COR-L47 (cell line): ENCODE measurements at places on chromosomes 3 and 15.
A peak's percentile ranks its signal among the peaks of the same experiment; 100 is the strongest.

GRCh38 chr15:79163395-79163794, 72.8 kb upstream of the RASGRF1 start:
- no peak for DNase-seq

DNA sequence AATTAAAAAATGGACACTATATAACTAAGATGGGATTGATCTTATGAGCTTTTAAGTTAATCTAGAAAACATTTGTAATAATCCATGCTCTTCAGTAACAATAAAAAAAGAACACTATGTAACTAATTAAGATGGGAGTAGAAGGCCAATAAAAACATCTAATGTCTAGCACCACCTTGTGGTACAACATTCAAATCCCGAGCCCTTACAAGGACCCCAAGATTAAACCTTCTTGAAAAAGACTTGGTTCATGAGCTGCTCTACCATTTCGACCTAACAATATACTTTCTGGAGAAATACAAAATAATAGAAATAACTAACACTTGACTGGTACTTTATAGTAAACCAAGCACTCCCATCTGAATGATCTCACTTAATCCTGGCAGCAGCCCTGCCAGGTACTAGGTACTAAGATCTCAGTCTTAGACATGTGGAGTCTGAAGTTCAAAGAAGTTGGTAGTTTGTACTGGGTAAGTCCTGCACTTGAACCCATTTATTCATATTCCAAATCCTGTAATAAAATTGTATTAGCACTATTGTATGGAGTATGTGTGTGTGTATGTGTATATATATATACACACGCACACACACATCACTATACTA, 21.8 kb downstream of the METTL6 start:
- DNase-seq = no peak

- no peak for DNase-seq
These were observed 135.2 kb downstream of the MECOM start for GRCh38 chr3:169528289-169528688.

DNA sequence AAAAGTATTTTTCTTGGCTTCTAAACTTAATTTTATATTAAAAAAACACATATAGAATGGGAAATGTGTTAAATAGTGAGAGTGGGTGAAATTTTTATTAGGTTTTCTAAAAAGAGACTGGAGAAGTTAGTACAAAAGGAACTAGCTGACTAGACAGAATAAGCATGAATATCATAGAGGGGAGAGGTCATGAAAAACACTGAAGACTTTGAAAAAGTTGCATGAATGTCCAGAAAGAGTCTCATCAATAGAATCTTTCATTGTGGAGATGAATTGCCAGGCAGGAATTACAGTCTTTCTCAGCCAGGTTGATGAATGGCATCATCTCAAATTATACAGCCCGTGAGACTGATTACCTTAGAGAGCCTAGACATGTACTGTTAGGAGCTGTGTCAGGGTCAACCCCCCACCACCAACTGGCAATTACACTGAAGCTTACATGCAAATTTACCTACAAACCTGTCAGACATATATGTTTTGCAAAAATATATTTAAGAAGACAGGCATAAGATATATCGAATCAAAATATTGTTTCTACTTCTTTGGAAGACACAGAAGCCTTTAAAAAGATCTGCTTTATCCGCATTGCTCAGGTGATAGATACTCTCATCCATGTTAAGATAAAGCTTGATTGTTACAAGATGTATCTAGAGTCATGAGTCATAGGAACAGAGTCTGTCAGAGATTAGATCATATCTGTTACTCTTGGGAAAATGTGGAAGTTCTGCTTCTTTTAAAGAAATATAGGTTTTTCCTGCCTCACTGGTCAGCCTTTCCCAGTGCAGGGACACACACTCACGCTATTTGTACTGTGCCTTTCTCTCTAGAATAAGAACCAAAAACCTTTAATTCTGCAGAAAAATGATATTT, 34.8 kb upstream of the PFN2 start:
- DNase-seq = no peak

- no peak for DNase-seq
These were observed 40.3 kb upstream of the ZNF385D start for GRCh38 chr3:21791356-21791755.

GRCh38 chr3:177338697-177339219, 141.5 kb upstream of the TBL1XR1 start:
- no peak for DNase-seq

DNA sequence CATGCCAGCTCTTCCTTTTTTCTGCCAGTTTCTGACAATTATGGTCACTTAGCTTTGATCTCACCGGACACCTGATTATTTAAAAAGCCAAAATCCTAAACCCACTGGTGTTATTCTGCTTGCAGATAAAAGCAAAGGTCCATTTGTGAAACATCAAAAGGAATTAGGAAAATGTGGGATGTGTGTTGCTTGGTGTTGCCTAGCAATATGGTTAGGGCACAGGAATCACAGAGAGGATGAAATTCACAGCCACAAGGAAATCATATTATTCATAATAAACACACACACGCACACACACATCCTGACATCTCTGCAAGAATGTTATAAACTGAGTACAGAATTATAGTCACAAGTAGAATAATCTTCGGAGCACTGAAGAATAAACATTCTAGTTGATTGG, 89.3 kb upstream of the BHLHE40 start:
- DNase-seq = no peak

DNA sequence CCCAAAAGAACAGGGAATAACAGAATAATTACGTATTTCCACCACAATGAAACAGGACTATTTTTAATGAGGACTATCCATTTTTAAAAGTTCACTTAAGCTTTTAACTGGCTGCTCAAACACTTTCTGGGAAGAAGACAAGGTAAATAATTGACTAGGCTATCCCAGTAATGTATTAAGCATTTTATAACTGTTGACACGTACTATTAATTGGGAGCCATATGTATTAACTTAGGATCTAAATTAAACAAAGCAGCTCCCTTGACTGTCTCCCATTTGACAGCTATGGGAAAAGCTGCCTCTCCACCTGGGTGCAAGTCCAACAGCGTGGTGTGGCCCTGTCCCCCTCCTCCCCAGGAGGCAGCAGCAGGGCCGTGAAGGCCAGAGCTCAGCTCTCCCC, 36.1 kb downstream of the MYO5C start:
- DNase-seq = no peak

DNA sequence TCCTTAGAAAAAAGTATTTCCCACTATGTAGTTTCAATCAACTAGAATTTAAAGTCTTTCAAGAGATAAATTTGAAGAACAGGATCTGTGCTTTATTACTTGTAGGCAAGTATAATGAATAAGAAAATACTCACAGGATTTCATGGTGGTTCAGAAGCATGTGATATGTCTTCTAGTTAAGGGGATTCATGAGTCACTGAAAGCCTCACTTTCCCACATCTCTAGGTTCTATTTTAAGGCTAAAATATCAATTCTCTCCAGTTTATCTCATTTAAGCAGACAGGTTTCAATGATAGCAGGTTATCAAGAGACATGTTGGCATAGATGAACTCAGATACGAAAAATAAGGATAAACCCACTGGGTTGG, 437.8 kb upstream of the BCHE start:
- DNase-seq = no peak

DNA sequence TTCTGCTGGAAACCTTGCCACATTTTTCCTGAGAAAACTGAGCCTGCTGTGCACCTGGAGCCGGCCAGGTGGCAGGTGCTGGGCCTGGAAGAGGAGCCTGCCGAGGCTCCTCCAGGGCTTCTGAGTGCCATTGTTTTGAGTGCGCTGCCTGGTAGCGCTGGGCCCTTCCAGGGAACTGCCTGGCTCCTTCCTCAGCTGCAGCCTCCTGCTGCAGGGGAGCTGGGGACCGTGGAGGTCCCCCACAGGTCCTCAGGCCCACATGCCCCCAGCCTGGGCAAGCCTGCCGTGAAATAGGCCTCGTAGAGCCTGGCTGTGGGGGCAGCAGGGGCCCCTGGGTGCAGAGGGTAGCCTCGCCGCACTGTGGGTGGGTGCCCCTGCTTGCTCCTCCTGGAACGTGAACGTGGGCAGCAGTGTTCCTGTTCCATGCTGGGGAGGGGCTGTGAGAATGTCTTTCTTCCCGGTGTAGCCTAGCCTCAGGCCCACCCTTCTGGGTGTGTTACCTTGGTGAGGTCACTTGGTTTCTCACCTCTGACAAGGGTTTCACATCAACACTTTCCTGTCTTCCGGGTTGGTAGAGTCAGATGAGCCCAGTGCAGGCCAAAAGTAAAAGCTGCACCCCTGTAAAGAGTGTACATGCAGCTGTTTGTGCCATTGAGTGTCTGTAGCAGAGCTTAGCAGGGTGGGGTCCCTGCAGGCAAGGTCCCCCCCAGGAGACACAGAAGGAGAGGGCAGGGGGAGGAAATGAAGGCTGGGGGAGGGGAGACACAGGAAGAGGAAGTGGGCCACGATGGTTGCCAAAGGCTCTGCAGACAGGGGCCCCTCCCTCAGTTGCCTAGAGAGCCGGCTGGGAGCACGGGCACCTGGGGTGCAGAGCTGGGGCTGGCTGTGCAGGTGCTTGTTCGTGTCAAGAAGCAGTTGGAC, 34.5 kb downstream of the KLF13 start:
- DNase-seq = peak; percentile 93

- peak; percentile 73 for DNase-seq
These were observed 775 bp upstream of the CCDC39 start for GRCh38 chr3:180680097-180680430.

- no peak for DNase-seq
These were observed 23.9 kb upstream of the CTXND1 start for GRCh38 chr15:80275961-80276360.

- no peak for DNase-seq
These were observed 6.2 kb upstream of the IGSF10 start for GRCh38 chr3:151467069-151467468.

- DNase-seq = no peak
These were observed 100.4 kb upstream of the NDN start for GRCh38 chr15:23787346-23788105.

- DNase-seq = no peak
These were observed 74.6 kb upstream of the LEKR1 start for GRCh38 chr3:156751461-156752025.

GRCh38 chr15:68785541-68785940, 35.2 kb downstream of the ANP32A start:
- DNase-seq = no peak
